Muscle of back (tissue), 13 donors: ENCODE measurements at places on chromosomes 5 and 9. TPM values are rescaled to one million over a fixed set of nuclear protein-coding genes. Genes with fewer than 3 reads are reported as not detected.

- no peak for DNase-seq
These were observed 36.1 kb downstream of the LHFPL2 start for GRCh38 chr5:78612227-78613150.

DNA sequence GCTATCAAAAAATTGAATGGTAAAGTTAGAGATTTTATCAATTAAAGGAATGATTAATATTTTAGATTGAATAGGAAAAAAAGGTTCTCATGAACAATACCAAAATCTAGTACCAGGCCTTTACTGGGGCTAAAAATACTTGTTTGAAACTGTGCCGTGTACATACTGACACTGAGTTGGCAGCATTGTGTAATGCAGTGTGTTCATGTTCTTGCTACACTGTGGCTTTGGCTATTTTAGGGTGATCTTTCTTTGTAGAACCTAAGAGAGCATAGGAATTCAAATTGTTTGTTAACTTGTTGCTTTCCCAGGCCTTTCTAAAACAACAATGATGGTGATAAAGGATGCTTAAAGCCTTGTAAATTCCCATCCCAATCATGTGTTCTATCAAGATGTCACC is 80.9 kb downstream of the KIF4B start:
- DNase-seq: no peak

Gene HTR1A
- polyA plus RNA-seq: not detected

DNA sequence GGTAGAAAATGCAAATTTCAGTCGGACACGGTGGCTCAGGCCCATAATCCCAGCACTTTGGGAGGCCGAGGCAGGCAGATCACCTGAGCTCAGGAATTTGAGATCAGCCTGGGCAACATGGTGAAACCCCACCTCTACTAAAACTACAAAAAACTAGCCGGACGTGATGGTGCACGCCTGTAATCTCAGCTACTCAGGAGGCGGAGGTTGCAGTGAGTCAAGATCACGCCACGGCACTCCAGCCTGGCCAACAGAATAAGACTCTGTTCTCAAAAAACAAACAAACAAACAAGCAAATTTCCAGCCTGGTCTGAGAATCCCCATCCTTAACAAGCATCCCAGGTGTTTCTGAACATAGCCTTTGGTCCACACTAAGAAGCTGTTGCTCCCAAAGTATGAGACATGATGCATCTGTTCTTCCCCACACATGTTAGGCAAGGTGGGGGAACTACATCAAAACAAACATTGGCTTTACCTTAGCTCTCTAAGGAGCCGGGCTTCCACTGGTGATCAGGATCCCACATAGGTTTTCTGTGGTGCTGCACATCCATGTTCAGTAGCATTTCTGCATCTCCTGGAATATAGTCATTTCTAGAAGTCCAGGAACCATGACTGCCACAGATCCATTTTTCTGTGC is 92.5 kb upstream of the DMRT1 start:
- DNase-seq: no peak

DNA sequence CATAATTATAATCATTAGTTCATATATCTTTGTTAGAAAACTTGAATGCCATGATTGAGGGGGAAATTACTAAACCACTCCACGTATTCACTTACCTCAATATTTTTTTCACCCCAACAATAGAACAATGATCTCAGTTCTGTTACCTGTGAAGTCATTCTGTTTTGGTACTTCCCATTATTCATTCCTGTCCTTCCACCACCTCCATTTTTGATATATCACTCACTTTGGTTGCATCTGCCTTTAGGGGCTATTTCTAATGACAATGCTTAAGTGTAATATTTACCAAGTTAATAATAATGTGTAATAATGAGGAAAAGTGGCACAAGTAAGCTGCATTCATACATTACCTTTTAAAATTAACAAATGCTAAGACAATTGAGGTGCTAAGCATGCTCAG is 218.4 kb downstream of the SPATA31D1 start:
- no peak for DNase-seq
